ENCODE measurements at places on chromosomes 16 and 17. TPM values are rescaled to one million over a fixed set of nuclear protein-coding genes. Genes with fewer than 3 reads are reported as not detected.

SPEM3 gene
- not detected for total RNA-seq

GRB2 gene
- total RNA-seq: 139 TPM

PTX4 gene
- total RNA-seq: not detected

PLA2G10 gene
- total RNA-seq: not detected

SPATA22 gene
- 2.7 TPM for total RNA-seq

LRRC37A2 gene
- 8.6 TPM for total RNA-seq

DNA sequence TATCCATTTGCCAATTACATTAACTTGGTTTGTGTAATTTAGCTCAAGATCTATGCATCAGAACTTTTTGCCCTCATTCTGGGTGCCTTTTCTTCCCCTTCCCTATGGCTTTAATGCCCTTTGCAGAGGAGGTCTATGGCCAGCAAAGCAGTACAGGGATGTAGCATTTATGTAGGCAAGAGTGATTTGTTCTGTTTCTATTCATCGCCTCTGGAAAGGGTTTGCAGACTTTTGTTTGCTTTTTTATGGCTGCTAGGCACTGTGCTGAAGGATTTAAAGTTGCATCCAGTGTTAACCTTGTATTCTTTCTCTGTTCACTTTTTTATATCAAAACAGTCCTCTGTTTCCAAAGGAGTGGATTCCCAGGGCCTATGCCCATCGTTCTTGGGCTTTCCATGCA, 78.0 kb downstream of the ANKFN1 start:
- H3K36me3 ChIP-seq: no peaks in the 10 kb centered on the region
- H3K4me1 ChIP-seq: peaks cover 10% of the 10 kb centered on the region
- no peak for DNase-seq
- H3K4me3 ChIP-seq: no peak overlapping the region
- H3K27me3 ChIP-seq: no peaks in the 10 kb centered on the region
- H3K27ac ChIP-seq: peak overlapping the region; percentile 46

DNA sequence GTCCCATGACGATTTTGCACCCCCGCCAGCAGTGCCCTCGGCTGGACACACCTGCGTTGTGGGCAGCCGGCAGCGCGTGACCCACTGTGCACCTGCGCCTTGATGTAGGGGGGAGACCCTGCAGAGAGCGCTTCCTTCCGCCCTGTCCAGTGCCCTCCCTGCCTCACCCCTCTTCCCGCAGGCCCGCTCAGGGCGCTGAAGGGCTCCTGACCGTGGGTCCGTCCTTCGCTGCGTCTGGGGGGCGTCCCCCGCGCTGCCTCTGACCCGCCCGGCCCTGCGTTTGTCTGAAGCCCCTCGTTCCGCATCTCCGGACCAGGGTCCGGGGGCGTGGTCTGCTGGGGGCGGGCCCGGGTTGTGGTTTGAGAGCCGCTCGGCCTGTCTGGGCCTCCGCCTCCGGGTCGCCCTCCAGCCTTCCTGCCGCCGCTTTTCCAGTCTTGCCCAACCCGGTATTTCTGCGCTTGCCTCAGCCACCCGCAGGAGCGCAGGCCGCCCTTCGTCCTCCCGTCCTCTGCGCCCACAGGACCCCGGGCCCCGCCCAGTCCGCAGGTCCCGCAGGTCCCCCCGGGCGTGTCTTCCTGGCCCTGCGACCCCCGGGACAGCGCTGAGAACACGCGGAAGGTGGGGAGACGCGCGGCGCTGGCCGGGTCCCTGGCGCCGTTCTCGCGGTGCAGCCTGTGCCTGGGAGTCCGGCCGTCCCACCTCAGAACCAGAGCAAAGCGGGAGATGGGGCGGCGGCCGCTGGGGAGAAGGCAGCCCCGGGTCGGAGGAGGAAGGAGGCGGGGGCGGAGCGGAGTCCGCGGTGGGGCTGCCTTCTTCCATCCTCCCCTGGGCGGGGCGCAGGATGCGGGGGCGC, 4.0 kb upstream of the IL17C start:
- H3K27ac ChIP-seq: peak overlapping the region; percentile 71
- no peaks in the 10 kb centered on the region for H3K36me3 ChIP-seq
- peaks cover 30% of the 10 kb centered on the region for H3K4me1 ChIP-seq
- peak overlapping the region; percentile 11 for H3K4me3 ChIP-seq
- no peaks in the 10 kb centered on the region for H3K27me3 ChIP-seq

DNA sequence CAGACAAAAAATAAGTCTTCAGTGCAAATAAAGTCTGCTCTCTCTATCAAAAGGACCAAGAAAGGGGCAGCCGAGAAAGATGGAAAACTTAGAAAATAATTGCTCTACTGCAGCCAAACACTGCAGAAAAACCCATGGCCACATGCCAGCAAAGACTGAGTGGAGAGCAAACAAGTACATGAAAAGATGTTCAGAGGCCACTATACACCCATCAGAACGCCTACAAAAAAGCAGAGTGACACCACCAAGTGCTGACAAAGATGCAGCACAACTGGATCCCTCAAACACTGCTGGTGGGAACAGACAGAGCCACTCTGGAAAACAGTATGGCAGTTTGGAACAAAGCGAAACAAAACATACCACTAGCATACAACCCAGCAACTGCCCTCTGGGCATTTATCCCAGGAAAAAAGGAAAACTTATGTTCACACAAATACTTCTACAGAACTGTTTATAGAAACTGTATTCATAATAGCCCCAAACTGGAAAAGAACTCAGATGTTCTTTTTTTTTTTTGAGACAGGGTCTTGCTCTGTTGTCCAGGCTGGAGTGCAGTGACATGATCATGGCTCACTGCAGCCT, 36.7 kb downstream of the KIAA0753 start:
- H3K36me3 ChIP-seq: peaks cover 52% of the 10 kb centered on the region
- H3K27ac ChIP-seq: no peak overlapping the region
- peak; percentile 10 for DNase-seq

- peak overlapping the region; percentile 89 for H3K27ac ChIP-seq
- DNase-seq: no peak
- H3K27me3 ChIP-seq: no peaks in the 10 kb centered on the region
Measured at GRCh38 chr17:79949656-79950209, 85.9 kb downstream of the TBC1D16 start.
